ENCODE measurements at places on chromosomes 11 and 22.

- DNase-seq: no peak
Measured at GRCh38 chr11:2999464-2999998, 7.4 kb upstream of the NAP1L4 start.

DNA sequence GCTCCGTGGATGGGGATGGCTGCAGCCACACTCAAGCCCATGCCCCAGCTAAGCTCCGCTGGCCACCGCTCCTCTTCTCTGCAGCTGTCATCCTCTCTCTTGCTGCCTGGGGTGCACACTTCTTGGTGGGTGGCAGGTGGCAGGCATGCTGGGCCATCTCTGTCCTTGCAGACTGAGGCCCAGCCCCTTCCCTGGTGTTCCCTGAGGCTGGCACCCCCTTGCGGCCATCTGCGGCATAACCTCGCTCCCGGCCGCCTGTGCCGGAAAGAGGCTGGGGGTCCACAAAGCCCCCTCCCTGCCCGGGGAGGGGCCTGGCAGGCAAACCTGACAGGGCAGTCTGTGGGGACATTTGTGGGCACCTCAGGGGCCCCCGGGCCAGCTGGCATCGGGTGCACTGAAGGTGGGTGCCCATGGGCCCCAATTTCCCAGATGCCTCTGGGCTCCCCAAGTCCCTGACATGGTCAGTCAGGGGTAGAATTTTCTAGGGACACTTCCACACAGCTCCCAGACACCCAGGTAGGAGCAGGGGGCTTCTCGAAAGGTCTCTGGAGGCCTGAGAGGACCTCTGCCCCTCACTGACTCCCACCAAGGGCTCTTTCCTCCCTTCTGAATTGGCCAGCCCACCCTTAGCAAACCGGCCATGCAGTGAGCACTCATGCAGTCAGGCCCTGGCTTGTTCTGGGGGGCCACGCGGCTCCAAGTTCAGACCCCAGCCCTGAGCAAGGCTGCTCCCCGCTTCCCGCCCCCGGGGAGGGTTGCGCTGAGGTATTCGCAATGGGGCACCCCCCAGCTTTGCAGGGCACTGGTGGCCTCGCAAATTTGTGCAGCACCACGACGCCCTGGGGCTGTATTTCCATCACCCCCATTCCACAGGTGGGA is 23.5 kb upstream of the TH start:
- no peak for DNase-seq

DNA sequence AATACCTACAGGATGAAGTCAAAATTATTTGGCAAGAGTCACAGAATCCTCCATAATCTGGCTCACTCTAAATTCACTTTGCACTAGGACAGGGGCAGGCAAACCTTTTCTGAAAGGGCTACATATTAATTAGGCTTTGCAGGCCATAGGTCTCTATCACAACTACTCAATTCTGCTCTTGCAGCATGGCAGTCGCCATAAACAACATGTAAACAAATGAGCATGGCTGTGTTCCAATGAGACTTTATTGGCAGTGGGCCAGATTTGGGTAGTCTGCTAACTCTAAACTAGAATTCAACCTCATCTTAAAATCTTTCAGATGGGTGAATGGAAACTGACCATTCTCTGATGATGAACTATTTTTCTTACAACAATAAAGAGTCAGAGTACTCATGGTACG is 5.8 kb downstream of the THRSP start:
- DNase-seq: no peak

DNA sequence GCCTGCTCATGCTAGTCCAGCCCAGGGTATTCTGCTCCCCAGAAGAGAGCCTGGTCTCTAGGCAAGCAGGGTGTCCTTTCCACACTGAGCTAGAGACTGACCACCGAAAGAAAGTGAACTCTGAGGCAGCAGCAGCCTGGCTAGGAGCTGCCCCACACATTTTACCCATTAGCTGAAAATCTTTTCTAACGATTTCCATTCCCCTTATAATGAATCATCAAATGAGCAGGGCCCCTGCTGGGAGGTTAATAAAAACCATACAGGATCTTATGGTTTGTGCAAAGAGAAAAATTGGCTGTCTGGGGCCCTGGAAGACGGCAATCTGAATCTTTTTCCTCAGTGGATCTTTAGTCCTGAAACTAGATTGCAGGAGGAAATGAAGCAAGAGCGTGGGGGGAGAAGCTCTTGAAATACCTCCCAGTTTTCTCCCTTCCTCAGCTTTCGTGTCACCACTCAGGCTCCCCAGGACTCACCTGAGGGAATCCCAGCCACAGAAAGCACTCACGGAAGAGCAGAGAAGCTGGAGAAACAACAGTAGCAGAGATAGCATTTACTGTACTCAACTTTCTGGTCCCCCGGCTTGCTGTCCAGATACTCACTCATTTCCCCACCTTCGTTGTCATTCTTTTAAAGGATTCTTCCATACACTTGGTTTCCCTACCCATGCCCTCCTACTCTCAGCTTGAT is 74.7 kb upstream of the CD44 start:
- DNase-seq: no peak

DNA sequence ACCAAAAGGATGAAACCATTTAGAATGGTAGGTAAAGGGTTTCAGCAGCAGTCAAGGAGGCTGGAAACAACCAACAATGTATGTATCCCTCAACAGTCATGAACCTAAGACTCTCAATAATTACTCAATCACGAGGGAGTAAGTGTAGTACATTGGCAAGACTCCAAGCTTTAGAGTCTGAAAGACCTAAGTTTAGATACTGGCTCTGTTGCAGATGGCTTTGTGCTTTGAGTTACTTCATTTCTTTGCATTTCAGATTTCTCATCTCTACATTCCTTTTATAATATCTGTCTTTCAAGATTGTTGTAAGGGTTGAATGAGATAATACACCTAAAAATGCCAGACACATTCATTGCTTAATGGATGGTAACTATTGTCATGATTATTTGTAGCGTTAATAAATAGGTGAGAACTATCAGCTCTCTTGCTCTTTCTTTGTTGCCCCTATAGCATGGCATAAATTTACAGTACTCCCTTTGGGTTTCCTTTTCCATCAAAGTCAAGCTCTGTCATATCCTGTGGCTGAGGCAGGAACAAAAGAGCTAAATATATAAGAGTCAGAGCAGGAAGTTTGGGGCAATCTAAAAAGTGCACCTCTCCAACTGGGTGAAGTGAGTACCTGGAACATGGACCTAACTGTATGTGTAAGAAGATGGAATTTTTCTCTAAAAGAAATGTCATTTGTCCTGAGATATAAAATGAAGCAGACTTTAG is 228.2 kb upstream of the ZC3H12C start:
- no peak for DNase-seq

DNA sequence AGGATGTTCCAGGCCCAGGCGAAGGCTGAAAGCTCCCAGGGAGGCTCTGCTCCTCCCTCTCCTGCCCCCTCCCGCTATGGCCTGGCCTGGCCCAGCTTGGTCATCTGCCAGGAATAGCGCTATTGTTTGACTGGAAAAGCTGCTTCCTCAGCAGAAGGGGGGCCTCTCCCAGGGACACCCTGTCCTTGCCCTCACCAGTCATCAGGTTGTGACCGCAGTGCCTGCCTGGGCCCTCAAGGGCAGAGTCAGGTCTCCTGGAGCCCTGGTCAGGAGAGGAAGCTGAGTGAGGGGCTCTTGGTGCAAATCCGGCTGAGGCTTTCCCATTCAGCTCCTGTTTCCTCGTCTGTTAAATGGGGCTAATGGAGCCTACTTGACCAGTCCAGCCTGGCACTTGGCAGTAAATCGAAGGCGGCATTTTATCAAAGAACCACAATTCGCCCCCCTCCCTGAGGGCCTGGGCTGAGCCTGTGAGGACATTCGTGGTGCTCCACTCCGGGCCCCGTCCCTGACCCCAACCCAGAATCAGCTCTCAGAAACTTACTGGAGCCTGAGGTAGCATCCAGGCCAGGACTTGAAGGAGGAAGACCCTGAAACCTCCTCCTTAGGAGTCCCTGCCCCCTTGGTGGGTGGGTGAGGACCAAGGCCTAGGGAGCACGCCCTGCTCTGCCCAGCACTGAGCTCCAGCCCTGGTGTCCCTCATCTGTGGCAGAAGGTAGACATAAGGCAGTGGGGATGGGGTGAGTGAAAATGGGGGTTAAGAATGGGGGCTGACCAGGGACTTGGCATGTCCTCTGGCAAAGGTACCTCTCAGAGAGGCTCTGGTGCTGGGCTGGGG is 2.0 kb upstream of the CASTOR1 start:
- DNase-seq: no peak
